ENCODE measurements at places on chromosomes 2 and 18. TPM values are rescaled to one million over a fixed set of nuclear protein-coding genes. Genes with fewer than 3 reads are reported as not detected.

DNA sequence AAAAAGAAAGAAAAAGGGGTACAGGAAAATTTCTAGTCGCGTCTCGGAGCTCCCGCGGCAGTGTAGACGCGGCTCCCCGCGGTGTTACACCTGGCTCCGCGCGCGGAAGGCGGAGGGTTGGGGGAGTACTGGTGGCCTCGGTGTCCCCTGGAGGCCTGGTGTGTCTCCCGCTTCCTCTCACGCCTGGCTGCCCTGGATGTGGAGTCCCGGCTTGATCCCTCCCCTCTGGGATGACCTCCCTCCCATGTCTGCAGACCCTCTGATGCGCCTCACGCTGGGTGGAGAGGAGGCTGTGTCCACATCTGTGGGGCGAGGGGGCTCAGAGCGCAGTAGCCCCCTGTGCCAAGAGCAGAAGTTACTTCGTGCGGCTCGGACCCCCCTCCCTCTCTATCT, 1.2 kb downstream of the KIF5C start:
- DNase-seq: no peak

GRCh38 chr2:58047373-58047935, 848 bp downstream of the VRK2 start:
- no peak for DNase-seq

- no peak for DNase-seq
These were observed 154.5 kb upstream of the NRP2 start for GRCh38 chr2:205527801-205528200.

DNA sequence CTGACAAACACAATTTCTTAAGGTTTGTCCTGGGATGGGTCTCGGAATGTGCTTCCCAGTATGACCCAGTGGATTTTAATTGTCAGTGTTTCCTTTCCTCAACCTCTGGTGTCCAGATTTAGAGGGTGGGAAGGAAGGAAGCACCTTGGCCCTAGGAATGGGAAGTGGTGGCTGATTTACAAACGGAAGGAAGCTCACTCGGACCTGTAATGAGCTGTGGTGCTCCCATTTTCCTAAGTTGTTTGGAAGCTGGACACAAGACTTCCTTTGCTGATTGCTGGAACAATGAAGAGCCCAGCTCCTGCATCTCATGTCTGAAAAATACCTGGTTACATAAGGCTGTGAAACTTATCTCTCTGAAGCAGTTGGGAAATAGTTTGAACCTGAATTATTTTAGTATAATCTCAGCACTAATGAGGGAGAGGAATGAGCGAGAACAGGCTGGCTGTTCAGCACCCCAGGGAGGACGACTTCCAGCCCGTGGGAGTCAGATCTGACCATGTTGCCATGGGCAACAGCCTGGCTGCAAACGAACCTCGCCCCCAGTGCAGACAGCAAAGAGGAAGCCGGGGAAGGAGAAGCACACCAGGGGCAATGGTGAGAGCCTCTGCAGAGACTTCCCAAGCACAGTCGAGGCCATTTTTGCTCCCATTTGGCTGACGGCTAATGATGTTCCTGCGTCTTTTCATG, 74.4 kb upstream of the ASB18 start:
- no peak for DNase-seq

DNA sequence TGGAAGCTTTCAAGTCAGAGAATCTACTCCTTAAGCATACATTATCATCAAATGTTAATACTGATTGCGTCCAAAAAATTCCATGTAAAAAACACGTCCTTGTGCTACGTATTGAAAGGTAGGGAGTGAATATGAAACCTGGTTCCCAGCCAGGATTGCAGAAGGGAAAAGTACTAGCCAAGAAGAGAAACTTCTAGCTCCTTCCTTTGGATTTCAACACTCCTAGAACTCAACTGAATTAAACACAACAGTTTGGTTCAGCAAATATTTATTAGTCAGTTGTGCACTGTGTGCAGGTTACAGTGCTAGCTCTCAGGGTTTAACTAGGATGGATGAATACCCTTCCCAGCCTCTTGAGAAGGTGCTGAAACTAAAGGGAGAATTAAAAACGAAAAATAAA, 33.9 kb upstream of the FHL2 start:
- DNase-seq: no peak

DNA sequence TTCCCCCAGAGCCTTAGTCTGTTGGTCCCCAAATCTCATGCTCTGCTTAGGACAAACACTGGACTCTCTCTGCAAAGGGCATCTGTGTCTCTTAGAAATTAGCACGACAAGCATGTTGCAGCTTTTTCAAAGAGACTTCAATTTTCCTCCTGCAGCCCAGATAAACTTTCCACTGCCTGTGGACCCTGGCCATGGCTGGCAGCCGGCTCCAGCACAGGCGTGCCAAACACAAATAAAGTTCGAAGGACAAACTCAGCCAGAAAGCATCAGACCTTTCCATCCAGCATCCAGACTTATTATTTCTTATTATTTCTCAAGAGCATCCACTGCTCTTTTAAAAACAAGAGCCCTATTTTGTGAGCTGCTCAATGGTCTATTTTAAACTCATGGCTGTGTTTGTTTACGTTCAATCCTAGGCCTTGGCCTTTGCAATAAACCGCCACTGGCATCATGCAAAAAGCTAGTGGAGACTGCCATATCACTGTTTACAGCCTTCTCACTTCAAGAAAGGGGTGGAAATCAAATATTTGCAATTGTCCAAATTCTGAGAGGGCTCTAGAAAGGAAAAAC, 300.8 kb downstream of the BCL11A start:
- no peak for DNase-seq

GRCh38 chr2:26078939-26079338, 45.1 kb downstream of the RAB10 start:
- DNase-seq: no peak

DNA sequence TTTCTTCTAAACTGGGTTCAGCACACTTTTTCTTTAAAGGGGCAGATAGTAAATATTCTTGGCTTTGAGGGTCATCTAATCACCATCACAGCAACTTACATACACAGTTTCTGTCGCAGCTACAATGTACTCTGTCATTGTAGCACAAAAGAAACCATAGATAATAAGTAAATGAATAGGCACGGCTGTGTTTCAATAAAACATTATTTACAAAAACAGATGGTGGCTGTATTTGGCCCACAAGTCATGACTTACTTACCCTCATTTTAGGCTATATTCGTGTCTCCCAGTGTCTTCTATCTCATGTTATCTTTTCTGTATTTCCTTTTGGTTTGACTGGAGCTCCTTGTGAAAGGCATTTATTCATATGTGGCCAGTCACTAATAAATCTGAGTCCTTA, 168.3 kb downstream of the MAP2 start:
- DNase-seq: no peak

GRCh38 chr18:13465124-13465446, 246.5 kb downstream of the LDLRAD4 start:
- DNase-seq: no peak

GRCh38 chr18:10022365-10022764, 108.5 kb downstream of the VAPA start:
- no peak for DNase-seq

GRCh38 chr2:7977981-7978380, 703.9 kb upstream of the ID2 start:
- DNase-seq: no peak

DNA sequence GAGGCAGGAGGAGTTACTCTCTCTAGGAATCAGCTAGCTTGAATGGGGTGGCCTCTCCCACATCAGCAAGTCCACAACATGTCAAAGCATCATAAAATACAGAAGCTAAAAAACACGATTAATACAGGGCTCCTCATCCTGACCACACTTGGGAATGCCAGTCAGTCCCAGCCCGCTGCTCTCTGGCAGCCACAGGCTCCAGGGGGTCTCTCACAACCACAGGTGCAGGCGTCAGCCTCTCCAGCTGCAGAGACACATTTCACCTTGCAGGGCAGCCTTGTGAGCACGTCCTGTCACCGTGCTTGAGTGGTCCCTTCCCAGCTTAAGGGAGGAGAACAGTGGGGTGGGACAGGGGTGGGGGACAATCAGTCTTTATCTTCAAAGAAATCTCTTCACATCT, 137.4 kb upstream of the SH3BP4 start:
- no peak for DNase-seq

- peak; percentile 48 for DNase-seq
These were observed 32.4 kb downstream of the HS1BP3 start for GRCh38 chr2:20618468-20618885.

DNA sequence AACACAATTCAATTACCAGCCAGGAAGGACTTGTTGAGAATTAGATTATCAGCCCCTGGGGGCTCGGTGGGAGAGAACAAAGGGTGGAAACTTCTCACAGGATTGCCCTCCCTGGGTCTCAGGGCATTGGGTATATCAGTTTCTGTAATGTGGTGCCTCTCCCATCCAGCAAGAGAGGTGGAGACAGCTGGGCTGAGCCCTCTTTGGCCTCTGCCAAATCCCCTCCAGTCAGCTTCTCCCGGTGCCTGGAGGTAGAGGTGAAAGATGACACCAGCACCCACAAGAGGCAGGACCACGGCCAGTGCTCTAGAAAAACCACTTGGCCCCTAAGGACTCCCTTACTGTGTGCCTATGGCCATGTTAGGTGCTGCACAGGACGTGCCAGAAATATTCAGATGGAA, 179.7 kb downstream of the HAUS1 start:
- DNase-seq: no peak

DNA sequence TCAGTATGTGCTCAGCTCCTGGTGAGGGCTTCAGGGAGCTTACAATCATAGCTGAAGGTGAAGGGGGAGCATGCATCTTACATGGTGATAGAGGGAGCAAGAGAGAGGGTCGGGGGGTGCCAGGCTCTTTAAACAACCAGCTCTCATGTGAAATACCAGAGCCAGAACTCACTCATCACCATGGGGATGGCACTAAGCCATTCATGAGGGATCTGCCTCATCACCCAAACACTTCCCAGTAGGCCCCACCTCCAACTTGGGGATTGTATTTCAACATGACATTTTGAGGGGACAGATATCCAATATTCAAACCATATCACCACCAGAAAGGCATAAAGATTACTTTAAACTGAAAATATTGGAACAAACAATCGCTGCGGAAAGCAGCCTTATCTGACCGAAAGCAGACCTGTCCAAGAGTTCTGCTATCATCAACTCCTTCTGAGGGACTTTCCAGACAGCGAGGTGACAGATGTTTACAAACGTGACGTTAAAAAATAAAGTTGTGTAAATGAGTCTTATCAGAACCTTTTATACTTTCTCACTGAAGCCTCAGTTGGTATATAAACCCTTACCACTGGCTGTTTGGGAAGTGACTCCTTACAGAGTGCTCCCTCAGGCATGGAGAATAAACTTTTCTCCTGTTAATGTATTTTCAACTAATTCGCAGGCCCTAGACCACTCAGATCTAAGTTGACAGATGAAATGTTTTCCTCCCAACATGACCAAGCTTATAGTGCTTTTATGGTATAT, 35.5 kb upstream of the PTH2R start:
- no peak for DNase-seq

Gene CIAO1
- total RNA-seq: 189 TPM

Gene DYNAP
- not detected for total RNA-seq

Gene SMCHD1
- total RNA-seq: 57.2 TPM

Gene CHRNA1
- not detected for total RNA-seq

Gene TMEM198
- 10.2 TPM for total RNA-seq

All from Peyer's patch (tissue), 4 donors.